NCI-H2107 (cell line): ENCODE measurements at places on chromosomes 13 and 19.

GRCh38 chr13:112434937-112435523, 58.9 kb downstream of the SPACA7 start:
- no peak for DNase-seq

GRCh38 chr19:33221638-33222037, 4.0 kb downstream of the SLC7A10 start:
- no peak for DNase-seq

DNA sequence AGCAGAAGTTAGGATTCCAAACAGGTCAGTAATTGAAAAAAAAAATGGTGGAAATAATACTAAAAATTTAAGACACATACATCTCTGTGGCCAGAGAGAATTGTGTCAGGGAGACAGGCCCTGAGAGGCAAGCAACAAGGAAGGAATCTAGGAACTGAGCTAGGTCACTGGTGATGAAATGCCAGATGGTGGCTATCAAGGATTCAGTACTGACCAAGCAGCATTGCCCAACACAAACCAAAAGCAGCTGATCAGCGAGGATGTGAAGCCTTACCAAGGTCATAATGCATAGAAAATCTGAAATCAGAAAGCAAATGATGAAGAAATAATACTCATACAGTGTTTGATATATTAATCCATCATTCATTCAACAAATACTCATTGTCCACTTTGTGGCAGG, 905.0 kb downstream of the GPC5 start:
- DNase-seq: no peak

DNA sequence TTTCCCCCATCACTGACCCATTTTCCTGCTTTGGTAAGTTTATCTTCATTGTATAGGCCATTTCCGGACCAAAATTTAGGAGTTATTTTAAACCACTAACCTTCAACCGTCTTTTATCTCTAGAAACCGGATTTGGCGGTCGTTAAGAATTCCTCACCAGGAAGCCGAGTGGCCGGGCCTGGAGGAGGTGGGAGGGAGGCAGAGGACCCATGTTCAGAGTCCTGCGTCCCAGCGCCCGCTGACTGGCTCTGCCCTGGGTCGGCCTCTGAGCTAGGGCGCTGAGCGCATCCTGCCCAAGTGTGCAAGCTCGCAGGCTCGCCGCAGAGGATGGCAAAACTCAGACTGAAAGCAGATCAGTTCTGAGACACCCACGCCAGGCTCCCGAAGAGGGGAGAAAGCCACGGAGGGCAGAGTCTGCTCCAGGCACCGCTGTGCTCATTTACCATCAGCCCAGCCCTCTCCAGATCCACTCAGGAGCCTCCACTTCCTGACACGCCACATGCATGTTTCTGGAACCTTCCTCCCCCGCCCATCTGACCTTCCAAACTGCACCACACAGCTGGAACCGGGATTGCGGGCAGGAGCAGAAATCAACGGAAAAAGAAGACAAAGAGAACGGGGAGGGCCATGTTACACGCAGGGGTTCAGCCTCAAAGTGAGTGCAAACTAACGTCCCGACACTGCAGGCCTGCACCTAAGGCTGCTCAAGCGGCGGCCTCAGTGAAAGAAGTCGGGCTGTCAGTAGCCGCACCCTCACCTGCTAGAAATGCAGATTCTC, 8.3 kb downstream of the COL4A1 start:
- no peak for DNase-seq

DNA sequence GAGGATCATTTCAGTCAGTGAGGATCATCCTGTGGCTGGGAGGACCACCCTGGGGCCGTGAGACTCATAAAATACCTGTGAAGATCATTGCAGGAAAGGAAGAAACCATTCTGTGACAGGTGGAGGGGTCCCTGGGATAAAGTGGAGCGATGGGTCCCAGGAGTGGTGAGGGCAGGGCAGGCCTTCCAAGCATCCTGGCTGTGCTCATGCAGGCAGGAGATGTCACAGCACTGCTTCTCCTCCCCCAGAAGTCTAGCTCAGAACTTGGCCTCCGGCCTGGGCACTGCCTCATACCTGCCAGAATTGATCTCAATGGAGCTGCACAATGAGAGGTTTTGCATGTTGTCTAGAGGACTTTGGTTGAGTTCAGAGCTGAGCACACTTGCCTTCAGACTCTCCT, 11.1 kb downstream of the KLK1 start:
- DNase-seq: no peak

GRCh38 chr13:21310220-21310619, 133.8 kb downstream of the MRPL57 start:
- no peak for DNase-seq

DNA sequence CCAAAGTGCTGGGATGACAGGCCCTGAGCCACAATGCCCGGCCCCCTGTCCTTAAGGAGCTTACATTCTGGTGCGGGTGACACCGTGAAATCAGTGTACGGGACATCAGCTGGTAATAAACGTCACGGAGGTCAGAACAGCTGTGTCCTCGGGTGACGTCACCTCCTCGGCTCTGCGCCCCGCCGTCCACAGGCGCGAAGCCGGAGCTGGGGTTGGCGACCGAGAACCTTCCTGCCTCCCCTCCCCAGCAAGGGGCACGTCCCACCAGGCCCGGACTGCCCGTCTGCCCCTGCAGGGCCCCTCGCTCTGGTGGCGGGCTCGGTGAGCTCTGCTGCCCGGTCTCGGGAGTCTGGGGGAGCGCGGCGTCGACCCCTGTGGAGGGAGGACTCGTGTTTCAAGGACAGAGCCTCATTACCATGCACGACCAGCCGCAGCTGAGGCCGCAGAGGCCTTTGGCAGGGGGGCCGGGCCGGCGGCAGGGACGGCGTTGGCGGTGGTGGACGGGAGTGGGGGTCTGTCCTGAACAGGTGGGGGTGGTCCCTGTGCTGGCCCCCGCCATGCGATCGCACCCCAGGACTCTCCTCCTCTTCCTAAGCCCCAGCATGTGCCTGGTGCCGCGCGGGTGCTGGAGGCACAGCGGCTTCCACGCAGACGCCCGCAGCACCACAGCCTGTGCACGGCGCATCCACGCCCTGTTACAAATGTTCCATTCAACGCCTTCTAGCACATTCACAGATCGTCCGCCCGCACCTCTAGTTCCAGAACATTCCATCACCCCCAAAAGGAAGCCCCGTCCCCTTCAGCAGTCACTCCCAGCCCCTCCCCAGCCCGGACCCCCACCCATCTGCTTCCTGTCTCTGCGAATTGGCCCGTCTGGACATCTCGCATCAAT, 5.4 kb downstream of the LINGO3 start:
- no peak for DNase-seq

DNA sequence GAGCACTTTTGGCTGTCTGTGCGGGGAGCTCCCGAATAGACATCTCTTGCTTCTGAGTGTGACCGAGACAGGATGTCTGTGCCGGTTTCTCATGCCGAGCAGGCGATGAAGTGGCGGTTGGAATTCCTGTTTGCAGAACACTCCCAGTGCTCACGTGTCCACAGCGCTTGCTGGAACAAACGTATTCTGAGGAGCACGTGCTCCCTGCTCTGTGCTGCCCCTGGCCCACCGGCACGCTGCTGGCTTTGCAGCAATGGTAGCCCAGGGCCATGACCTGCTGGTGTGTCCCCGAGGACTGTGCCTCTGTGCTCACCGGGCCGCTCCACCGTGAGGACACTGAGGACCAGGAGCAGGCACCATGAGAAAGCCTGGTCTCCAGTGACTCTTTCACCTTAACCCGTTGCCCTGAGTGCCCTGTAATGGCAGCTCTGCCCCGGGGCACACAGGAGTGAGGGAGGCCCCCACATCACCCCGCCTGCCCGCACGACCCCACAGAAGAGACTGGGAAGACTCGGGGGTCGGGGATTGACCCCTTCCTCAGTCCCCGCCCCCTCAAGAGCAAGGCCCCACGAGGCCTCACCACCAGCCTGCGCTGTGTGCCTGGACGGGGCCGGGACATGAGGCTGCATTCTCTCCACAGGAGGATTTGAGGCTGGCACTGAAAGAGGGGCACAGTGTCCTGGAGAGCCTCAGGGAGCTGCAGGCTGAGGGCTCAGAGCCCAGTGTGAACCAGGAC, 40.0 kb upstream of the F7 start:
- no peak for DNase-seq

- DNase-seq: no peak
These were observed 56.2 kb downstream of the LACC1 start for GRCh38 chr13:43935878-43936277.

- no peak for DNase-seq
These were observed 650.8 kb upstream of the GPC6 start for GRCh38 chr13:92575777-92576176.

DNA sequence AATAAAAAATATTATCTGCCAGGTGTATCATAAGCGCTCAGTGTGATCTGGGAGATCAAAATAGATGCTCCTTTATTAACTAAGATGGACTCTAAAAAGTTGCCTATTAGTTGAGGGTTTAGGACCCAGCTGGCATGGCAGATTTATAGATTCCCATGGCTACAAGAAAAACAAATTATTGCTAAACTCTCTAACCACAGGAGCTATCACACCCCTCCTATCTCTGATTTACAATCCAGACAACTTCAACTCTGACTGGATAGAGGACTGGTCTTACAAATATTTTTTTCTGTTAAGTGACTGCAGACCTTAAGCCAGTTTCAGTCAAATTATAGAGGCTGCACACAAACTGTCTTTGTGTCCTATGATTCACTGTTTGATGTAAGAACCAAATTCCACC, 45.4 kb upstream of the MYCBP2 start:
- no peak for DNase-seq

DNA sequence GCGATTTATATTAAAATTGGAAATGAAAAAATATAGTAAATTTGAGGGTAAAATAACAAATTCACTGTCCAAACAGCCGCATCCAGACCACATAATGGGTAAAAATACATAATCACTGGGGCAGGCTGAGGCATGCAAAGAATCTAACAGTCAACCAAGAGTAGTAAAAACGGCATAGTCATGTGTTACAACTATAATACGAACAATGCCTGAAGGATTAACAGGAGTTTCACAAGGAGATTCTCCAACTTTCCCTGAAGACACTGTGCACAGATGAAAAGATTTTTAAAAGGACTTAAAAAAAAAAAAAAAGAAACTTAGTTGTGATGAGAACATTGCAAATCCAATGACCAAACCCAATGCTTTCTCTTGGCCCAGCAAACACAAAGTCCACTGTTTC, 20.4 kb upstream of the ATXN8OS start:
- no peak for DNase-seq

GRCh38 chr13:49840675-49841074, 48.2 kb upstream of the KPNA3 start:
- DNase-seq: no peak

DNA sequence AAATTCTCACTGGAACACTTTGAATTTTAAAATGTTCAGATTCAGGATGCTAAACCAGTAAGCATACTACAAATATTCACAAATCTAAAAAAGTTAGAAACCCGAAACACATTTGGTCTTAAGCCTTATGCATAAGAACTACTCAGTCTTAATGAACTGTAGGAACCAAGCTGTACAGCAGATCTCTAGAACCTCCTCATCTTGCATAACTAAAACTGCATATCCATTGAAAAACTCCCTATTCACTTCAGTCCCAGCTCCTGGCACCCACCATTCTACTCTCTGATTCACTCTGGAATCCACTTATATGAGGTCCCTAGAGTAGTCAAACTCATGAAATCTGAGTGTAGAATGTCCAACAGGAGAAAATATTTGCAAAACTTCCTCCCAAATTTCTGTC, 65.6 kb upstream of the CEACAM8 start:
- no peak for DNase-seq

DNA sequence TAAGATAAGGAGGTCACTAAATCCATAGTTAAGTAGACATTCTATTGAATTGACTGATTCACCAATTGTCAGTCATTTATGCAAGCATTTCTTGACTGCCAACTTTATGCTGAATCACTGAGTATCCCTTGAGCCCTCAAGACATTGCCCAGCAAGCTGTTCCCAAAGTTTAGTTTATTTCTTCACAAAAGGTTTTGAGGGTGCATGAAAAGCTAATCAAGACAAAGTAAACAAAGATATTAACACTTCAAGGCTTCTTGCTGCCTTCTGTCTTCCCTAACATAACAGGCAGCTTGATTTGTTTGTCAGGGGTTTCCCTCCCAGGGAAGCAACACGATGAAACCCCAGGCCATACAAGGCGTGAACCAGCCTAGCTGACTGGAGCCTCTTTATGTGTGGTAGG, 374.4 kb downstream of the SPRY2 start:
- DNase-seq: no peak

- no peak for DNase-seq
These were observed 21.4 kb downstream of the CEBPG start for GRCh38 chr19:33394723-33395560.

DNA sequence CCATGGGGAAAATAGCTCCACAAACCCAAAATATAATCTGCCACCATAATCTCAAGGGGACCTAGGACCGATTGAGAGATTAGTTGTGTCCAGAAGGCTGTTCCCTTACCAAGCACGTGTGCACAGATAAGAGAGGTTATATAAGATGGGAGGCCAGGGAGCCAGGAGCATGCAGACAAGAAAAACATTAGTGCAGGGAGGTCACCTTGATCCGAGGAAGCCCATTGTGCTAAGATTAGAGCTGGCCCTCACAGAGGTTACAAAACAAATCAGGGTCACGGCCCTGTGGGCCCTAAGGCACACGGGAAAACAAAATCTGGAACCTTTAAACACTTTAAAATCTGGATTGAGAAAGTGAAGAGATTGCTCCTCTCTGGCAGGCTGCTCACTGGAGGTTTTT, 37.7 kb downstream of the RGCC start:
- no peak for DNase-seq

- no peak for DNase-seq
These were observed 863.3 kb downstream of the UQCRFS1 start for GRCh38 chr19:28349604-28350003.

- no peak for DNase-seq
These were observed 315.6 kb downstream of the DLEU7 start for GRCh38 chr13:50527612-50528509.

GRCh38 chr13:43431290-43431716, 355.5 kb downstream of the ENOX1 start:
- DNase-seq: no peak

- DNase-seq: no peak
These were observed 11.7 kb upstream of the BCAT2 start for GRCh38 chr19:48822514-48822913.

DNA sequence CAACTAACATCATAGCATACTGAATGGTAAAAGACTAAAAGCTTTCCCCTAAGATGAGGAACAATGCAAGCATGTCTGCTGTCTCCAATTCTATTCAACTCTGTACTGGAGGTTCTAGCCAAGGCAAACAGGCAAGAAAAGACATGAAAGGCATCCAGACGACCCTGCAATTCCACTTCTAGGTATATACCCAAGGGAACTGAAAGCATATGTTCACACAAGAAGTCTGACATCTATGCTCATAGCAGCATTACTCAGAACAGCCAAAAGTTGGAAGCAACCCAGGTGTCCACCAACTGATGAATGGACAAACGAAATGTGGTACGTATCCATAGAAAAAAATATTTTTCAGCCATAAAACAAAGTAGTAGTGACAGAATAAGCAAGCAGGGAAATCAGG, 39.1 kb downstream of the PEPD start:
- DNase-seq: no peak
